ENCODE measurements at places on chromosomes 2 and 18.

GRCh38 chr2:172484706-172485105 lies 57.3 kb downstream of the ITGA6 start:
- no peak overlapping the region for H3K27ac ChIP-seq
- peaks cover 14% of the 10 kb centered on the region for H3K4me1 ChIP-seq
- no peak for DNase-seq
- no peak overlapping the region for H3K4me3 ChIP-seq
- peaks cover 4% of the 10 kb centered on the region for H3K36me3 ChIP-seq

DNA sequence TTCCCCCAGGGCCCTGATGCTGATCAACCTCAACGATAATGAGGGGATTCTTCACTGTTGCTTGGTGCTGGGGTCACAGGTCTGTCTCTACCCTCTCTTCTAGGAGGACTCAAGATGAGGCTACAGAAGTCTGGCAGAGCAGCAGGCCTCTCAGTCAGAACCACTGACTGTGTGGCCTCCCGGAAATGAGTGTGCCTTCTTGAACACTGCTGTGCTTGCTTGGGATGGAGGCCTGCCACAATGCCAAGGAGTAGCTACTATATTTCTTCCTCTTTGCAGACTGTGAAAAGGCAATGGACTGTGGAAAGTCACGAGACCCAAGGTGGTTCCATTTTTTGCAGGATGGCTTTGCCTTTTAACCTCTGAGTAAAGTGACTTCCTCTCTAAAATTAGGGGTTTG lies 5.8 kb upstream of the HOXD1 start:
- H3K27ac ChIP-seq = no peak overlapping the region
- DNase-seq = no peak
- no peaks in the 10 kb centered on the region for H3K36me3 ChIP-seq

DNA sequence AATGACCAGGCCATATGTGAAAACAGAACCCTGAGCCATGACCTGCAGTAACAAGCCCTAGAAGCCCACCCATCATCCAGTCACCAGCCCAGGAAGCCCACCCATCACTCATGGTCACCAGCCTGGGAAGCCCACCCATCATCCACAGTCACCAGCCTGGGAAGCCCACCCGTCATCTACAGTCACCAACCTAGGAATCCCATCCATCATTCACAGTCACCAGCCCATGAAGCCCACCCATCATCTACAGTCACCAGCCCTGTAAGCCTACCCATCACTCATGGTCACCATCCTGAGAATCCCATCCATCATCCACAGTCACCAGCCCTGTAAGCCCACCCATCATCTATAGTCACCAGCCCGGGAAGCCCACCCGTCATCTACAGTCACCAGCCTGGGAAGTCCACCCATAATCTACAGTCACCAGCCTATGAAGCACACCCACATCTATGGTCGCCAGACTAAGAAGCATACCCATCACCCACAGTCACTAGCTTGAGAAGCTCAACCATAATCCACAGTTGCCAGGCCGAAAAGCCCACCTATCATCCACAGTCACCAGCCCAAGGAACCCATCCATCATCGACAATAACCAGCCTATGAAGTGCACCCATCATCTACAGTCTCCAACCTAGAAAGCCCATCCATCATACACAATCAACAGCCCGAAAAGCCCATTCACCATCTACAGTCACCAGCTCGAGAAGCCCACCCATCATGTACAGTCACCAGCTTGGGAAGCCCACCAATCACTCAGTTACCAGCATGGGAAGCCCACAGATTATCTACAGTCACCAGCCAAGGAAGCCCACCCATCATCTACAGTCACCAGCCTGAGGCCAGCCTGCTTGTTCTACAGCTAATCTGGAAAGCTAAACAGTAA lies 91.9 kb downstream of the TWIST2 start:
- H3K4me3 ChIP-seq = no peak overlapping the region
- no peak for DNase-seq
- H3K27me3 ChIP-seq = no peaks in the 10 kb centered on the region

GRCh38 chr2:218428846-218429558 lies 10.1 kb downstream of the VIL1 start:
- no peaks in the 10 kb centered on the region for H3K4me1 ChIP-seq
- no peak for DNase-seq
- no peak overlapping the region for H3K27ac ChIP-seq
- H3K27me3 ChIP-seq = peaks cover 18% of the 10 kb centered on the region

DNA sequence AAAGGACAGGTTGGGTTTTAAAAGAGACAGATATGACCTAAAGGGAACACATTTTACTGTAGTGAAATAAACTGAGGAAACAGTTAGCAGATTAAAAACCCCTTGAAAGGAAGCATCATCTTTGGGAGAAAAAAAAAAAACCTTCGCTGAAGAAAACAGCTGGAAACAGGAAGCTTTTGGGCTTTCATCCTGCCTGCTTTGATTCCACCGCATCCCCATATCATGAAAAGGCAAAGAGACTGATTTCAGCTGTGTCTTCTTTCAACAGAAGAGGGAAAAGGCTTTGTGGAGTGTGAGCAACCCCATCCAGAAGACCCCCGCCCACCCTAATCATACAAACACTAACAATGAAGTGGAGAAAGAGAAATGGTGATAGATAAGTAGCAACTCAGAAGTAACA lies 86.4 kb downstream of the TCF4 start:
- H3K36me3 ChIP-seq = no peaks in the 10 kb centered on the region
- H3K4me3 ChIP-seq = no peak overlapping the region
- H3K4me1 ChIP-seq = peaks cover 19% of the 10 kb centered on the region
- H3K27me3 ChIP-seq = no peaks in the 10 kb centered on the region
- no peak overlapping the region for H3K27ac ChIP-seq

DNA sequence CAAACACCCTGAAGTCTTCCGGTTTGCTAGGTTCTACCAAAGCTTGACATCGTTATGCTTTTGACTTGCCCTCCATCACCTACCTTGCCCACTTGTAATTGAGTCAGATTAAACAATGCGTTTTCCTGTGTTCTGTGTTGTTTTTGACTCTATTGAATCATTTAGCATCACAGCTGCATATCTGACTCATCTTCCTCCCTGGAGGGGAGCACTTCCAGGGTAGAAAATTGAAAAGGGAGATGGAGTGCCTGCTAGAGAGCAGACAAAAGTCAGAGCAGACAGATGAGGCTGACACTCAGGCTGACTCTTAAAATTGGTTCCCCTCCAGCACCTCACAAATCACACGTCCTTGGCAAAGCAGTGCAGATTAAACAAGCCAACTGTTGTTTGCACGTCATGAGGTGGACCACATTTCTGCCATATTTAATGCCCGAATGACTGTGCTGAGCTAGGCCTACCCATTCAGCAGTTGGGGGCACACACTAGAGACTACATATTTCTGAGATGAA lies 2.2 kb downstream of the MPP4 start:
- no peak overlapping the region for H3K4me3 ChIP-seq
- H3K27ac ChIP-seq = no peak overlapping the region
- peaks cover 6% of the 10 kb centered on the region for H3K27me3 ChIP-seq
- no peaks in the 10 kb centered on the region for H3K4me1 ChIP-seq
- no peak for DNase-seq

- H3K36me3 ChIP-seq = no peaks in the 10 kb centered on the region
- no peaks in the 10 kb centered on the region for H3K27me3 ChIP-seq
- peaks cover 16% of the 10 kb centered on the region for H3K4me1 ChIP-seq
- DNase-seq = no peak
These were observed 62.0 kb upstream of the ANKRD44 start for GRCh38 chr2:197372592-197372991.

GRCh38 chr2:954687-955000 lies 4.0 kb downstream of the SNTG2 start:
- DNase-seq = no peak
- H3K27ac ChIP-seq = no peak overlapping the region
- peaks cover 18% of the 10 kb centered on the region for H3K4me1 ChIP-seq
- H3K4me3 ChIP-seq = peak overlapping the region; percentile 41
- H3K27me3 ChIP-seq = peaks cover 46% of the 10 kb centered on the region

- H3K36me3 ChIP-seq = no peaks in the 10 kb centered on the region
- H3K27ac ChIP-seq = no peak overlapping the region
- peaks cover 9% of the 10 kb centered on the region for H3K27me3 ChIP-seq
- peaks cover 13% of the 10 kb centered on the region for H3K4me1 ChIP-seq
- DNase-seq = no peak
- H3K4me3 ChIP-seq = no peak overlapping the region
These were observed 13.4 kb upstream of the SEMA4C start for GRCh38 chr2:96883306-96883705.

DNA sequence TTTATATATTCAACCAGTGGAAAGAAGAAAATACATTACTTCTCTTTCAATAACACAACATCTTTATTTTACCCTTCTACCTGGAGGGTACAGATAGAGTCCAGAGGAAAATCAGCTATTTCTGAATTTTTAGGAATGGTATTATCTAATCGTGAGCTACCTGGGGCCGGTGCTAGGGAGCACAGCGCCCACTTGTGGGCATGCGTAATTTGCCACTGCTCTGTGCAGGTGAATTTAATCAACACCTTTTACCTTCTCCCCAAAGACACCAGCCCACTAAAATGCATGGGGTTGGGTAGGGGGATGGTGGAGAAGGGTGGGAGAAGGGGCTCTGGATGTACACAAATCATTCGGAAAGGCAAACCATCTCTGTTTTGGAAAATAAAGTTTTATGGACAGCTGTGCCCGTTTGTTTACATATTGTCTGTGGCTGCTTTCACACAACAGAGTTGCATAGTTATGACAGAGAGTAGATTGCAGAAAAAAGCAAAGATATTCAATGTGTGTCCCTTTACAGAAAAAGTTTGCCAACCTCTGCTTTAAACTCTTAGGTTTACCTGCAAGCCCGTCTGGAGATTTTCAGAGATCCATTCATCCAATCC lies 51.5 kb upstream of the DCC start:
- no peaks in the 10 kb centered on the region for H3K27me3 ChIP-seq
- no peak overlapping the region for H3K4me3 ChIP-seq
- H3K36me3 ChIP-seq = no peaks in the 10 kb centered on the region
- no peak for DNase-seq
- H3K4me1 ChIP-seq = no peaks in the 10 kb centered on the region

GRCh38 chr2:204691911-204692510 lies 146.7 kb downstream of the PARD3B start:
- no peak overlapping the region for H3K27ac ChIP-seq
- H3K4me1 ChIP-seq = no peaks in the 10 kb centered on the region
- H3K4me3 ChIP-seq = no peak overlapping the region
- no peaks in the 10 kb centered on the region for H3K36me3 ChIP-seq
- no peak for DNase-seq

DNA sequence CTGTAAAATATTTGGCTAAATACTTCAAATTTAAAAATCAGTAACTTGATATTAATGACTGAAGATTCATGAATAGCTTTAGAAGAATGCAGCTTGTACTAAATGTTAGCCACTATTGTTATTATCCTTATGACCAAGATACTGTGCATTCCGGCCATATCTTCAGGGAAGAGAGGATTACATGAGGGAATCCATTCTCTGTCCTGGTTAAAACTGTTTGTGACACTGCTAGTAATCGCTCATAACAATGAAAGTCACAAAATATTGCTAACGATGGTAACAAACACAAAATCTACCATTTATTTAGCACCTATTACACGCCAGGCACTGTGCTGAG lies 217.7 kb downstream of the PRKCE start:
- no peak for DNase-seq
- H3K4me3 ChIP-seq = no peak overlapping the region
- peaks cover 19% of the 10 kb centered on the region for H3K36me3 ChIP-seq
- peaks cover 50% of the 10 kb centered on the region for H3K4me1 ChIP-seq
- no peak overlapping the region for H3K27ac ChIP-seq

- H3K4me3 ChIP-seq = no peak overlapping the region
- no peak for DNase-seq
- no peaks in the 10 kb centered on the region for H3K36me3 ChIP-seq
These were observed 14.7 kb downstream of the NCL start for GRCh38 chr2:231449503-231450054.

- H3K4me3 ChIP-seq = no peak overlapping the region
- H3K27me3 ChIP-seq = no peaks in the 10 kb centered on the region
- H3K4me1 ChIP-seq = peaks cover 10% of the 10 kb centered on the region
- H3K36me3 ChIP-seq = peaks cover 24% of the 10 kb centered on the region
- peak; percentile 24 for DNase-seq
These were observed 65.9 kb upstream of the ITM2C start for GRCh38 chr2:230798769-230799399.

GRCh38 chr2:45390441-45390840 lies 220.6 kb downstream of the SRBD1 start:
- H3K27ac ChIP-seq = no peak overlapping the region
- no peak for DNase-seq
- H3K36me3 ChIP-seq = peaks cover 55% of the 10 kb centered on the region
- H3K4me1 ChIP-seq = no peaks in the 10 kb centered on the region

DNA sequence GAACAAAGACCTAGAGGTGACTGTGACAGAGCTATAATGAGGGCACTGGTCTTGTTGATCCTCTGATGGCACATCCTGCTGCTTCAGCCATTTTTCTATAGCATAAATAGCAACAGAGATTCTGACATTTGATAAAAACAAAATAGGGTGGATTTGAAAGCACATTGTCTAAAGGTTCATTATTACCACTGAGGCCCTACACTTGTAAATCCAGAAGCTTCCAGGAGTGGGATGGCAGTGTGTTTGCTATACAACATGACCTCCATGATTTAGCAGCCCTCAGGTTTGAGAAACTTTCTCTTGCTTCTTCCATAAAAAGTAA lies 93.2 kb upstream of the CD302 start:
- H3K27me3 ChIP-seq = no peaks in the 10 kb centered on the region
- H3K36me3 ChIP-seq = peaks cover 25% of the 10 kb centered on the region
- no peak overlapping the region for H3K27ac ChIP-seq
- peaks cover 43% of the 10 kb centered on the region for H3K4me1 ChIP-seq
- DNase-seq = no peak

DNA sequence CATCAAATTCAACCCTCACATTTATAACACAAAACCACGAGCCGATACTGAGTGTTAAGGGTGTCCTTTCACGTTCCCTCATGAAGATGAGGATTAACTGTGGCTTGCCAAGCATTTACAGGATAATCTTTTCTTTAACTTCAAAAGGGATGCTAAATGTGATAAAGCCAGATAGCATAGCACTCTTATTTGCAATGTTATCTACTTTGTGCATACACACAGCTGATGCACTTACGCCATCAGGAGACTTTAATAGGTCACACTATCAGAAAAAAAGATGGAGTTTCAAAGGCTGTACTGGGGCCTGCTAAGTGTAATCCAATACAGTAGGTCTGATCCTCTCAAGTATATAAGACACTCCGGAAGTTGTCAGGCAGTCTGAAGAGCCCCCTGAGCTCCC lies 572.7 kb downstream of the PIK3C3 start:
- DNase-seq = no peak
- H3K27ac ChIP-seq = no peak overlapping the region
- no peak overlapping the region for H3K4me3 ChIP-seq
- no peaks in the 10 kb centered on the region for H3K36me3 ChIP-seq
- no peaks in the 10 kb centered on the region for H3K4me1 ChIP-seq

GRCh38 chr2:192535956-192536921 lies 341.5 kb upstream of the TMEFF2 start:
- no peaks in the 10 kb centered on the region for H3K4me1 ChIP-seq
- H3K36me3 ChIP-seq = no peaks in the 10 kb centered on the region
- no peak overlapping the region for H3K27ac ChIP-seq
- DNase-seq = no peak

GRCh38 chr2:138626148-138626547 lies 124.6 kb downstream of the SPOPL start:
- H3K27me3 ChIP-seq = peaks cover 26% of the 10 kb centered on the region
- H3K4me1 ChIP-seq = no peaks in the 10 kb centered on the region
- H3K36me3 ChIP-seq = no peaks in the 10 kb centered on the region
- DNase-seq = no peak
- no peak overlapping the region for H3K27ac ChIP-seq

- H3K36me3 ChIP-seq = peaks cover 8% of the 10 kb centered on the region
- no peaks in the 10 kb centered on the region for H3K4me1 ChIP-seq
- no peak for DNase-seq
- no peaks in the 10 kb centered on the region for H3K27me3 ChIP-seq
These were observed 84.3 kb downstream of the EDAR start for GRCh38 chr2:108904680-108905079.

Data from naive B cell (primary cell).